SW 1271 (cell line): ENCODE measurements at places on chromosomes 1 and 21.

- DNase-seq = peak; percentile 65
Measured at GRCh38 chr1:11934302-11935056, at the start of gene PLOD1. TSS of gene PLOD1 (plus strand) at chr1:11934717. CDS start at chr1:11934780, 63 bp downstream.

DNA sequence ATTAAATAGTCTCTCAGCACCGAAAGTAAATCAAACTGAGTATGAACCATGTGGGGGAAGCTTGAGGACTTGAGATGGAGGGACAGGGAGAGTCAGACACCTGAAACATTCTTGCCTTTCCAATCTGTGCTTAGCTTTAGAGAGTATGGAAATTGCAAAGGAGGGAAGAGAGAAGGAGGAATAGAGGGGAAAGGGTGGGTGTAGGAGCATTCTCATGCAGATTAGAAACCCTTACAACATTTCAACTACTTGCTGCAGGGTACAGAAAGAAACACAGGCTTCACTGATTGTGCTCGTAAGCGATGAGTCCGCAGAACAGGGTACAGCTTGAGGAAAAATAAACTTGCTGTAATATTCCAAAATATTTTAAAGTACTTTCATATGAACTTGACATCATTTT is 73.8 kb downstream of the NIBAN1 start:
- DNase-seq = no peak

DNA sequence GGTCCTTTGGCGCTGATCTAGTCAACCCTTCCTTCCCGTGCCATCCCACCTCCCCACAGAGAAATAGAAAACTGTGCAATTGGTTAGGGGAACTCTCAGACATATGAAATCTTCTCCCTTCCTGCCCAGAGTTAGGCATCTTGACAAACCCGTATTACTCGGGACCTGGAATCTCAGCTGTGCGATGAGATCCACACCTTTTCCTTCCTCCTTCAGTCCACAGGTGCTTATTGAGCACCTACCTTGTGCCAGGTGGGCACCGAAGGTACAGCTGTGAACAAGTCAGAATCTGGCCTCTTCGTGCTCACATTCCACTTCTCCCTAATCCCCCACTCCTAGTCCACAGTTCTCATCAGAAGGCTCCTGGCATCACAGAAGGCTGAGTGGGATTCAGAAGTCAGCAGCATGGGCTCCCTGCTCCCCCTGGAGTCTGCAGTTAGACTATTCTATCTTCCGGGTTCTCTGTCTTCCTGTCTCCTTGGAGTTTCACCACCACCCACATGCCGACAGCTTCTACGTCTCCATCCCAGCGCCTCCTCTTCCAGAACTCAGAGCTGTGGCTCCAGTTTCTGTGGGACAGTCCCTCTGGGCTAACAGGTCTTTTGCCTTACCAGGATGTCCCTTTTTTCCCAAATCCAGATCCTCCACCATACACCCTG is 23.0 kb downstream of the KNCN start:
- peak; percentile 25 for DNase-seq

- no peak for DNase-seq
Measured at GRCh38 chr1:15148475-15148874, 5.1 kb upstream of the TMEM51 start.

GRCh38 chr1:92399076-92399475 is 87.6 kb downstream of the GFI1 start:
- no peak for DNase-seq

DNA sequence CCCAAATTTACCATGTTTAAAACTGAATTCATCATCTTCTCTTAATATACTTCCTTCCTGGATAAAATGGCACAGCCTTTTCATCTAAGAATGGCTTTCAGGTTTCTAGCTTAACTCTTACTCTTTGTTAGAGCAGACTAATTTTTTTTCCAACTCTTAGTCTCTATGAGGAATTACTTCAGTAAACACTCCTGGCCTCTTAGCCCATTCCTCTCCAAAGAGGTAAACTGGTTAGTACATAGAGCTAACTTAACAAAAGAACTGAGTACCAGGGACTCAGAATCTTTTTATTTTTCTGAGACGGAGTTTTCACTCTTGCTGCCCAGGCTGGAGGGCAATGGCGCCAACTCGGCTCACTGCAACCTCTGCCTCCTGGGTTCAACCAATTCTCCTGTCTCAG is 21.1 kb downstream of the FOXJ3 start:
- no peak for DNase-seq

GRCh38 chr1:175978926-175979325 is 228.2 kb downstream of the COP1 start:
- no peak for DNase-seq

- no peak for DNase-seq
Measured at GRCh38 chr1:1162597-1163537, 10.8 kb upstream of the TTLL10 start.

- no peak for DNase-seq
Measured at GRCh38 chr1:98172578-98172977, 251.7 kb upstream of the DPYD start.

DNA sequence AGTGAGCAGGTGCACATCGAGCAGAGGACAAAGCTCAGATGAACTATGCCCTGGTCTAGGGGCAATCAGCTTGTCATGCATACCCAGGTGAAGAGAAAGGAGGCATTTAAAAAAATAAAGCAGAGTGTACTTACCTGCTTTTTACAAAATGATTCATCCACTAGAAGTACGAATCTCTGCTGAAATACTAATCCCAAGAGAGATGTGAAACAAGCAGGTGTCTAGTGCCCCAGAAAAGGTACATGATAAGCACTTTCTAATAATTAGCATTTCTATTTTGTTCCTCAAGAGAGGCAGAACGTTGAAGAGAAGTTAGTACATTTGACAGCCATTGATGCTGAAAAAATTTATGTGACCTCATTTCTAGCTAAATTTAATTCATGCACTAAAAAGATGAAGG is 31.1 kb downstream of the CHODL start:
- DNase-seq = no peak

DNA sequence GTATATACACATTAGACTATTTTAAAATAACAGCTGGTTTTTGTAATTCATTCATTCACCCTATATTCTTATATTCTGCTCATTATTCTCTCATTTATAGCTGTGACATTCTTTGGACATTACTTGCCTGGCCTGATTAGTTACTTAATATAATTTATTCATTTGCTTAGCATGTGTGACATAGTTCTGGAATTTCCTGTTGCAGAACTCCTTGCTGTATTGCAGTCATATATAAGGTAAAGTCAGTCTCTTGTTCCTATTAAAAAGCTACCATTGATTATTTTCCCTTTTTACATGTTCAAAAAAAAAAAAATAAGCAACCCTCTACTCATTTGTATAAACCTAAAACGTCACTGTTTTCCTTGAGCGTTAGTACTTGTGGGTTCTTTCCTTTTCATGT is 23.9 kb downstream of the GNAT2 start:
- no peak for DNase-seq
